ENCODE measurements at places on chromosomes 4 and X.

DNA sequence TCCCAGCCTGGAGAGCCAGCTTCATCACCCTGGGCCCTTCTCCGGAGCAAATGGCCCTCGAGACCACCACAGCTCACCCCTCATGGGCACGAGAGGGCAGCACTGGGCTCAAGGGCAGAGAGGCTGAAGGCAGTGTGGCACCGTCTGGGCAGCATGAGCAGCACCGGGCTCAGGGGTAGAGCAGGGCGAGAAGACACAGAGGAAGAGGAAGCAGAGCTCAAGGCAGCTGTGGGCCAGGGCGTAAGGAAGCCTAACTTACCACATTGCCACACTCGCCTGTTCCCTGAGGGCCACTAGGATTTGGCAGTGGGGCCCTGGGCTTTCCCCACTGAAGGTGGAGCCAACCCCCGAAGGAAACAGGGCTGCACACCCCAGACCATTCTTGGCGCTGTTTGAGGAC, 15.5 kb downstream of the ZNF185 start:
- no peak for DNase-seq

GRCh38 chr4:182619660-182620059, 297.5 kb downstream of the DCTD start:
- DNase-seq = no peak

GRCh38 chrX:121864561-121864960, 817.2 kb downstream of the GLUD2 start:
- no peak for DNase-seq

DNA sequence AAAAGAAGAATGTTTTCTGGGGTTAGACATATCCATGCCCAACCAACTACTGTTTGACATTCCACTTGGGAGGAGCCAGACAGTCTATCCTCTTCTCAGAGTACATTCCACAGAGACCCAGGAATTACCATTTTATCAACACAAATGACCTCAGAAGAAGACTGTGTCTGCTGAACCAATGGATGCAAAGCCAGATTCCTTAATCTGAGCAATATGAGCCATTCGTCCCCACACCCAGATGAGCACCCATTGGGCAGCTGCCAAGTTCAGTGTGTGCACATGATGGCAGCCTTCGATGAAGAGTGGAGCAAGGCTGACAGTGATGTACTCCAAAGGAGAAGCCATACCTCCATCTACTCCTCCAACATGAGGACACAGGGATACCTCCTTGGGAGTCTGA, 111.3 kb downstream of the ZNF674 start:
- DNase-seq = no peak

DNA sequence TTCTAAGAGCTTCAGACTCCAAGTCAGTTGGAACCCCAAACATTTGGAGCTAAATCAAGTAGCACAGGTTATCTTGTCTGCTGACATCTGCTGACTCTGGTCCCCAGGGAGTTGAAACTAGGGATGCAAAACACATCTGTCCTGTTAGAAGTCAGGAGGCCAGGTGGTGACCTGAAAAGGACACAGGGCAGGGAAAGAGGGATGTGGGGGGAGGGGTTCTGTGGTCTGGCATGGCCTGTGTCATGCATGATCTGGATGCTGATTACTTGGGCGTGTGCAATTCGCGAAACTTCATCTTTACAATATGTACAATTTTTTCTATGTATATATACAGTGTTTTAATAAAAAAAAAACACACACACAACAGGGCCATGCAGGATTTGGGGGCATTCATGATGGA, 55.3 kb downstream of the FHDC1 start:
- no peak for DNase-seq

DNA sequence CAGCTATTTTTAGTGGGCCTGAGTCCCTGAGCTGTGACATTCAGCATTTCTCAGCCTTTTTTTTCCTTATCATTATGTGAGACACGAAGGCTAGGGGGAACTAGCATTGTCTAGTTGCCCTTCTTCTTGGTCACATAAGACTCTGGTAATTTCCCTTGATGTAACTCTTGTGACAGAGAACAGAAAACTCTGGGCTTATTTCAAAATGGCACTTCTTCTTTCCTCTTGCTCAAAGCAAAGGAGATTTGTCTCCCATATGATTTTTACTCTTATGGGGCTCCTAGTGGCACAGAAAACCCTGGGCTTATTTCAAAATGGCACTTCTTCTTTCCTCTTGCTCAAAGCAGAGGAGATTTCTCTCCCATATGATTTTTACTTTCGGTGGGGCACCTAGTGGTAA, 14.7 kb downstream of the ATXN3L start:
- no peak for DNase-seq

- DNase-seq = no peak
These were observed 12.3 kb upstream of the DTHD1 start for GRCh38 chr4:36269101-36269500.

- DNase-seq = no peak
These were observed 62.5 kb downstream of the DCAF8L1 start for GRCh38 chrX:27918799-27919198.

GRCh38 chrX:118780911-118781310, 42.7 kb upstream of the ZCCHC12 start:
- no peak for DNase-seq

- no peak for DNase-seq
These were observed 186.6 kb downstream of the RPA4 start for GRCh38 chrX:97070346-97070745.

- no peak for DNase-seq
These were observed 39.2 kb downstream of the COPS4 start for GRCh38 chr4:83074086-83074704.

DNA sequence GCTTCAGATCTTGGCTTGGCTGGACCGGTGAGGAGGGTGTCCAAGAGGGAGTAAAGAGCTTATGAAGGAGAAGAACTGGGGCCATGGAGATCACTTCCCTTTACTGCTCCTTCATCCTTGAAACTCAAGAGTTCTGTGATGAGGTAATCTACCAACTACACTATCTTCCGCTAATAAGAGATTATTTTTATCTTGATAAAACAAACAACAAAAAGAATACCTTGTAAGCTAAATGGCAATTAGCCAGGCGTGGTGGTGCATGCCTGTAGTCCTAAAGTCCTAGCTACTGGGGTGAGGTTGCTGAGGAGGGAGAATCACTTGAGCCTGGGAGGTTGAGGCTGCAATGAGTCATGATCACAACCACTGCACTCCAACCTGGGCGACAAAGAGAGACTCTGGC, 47.4 kb downstream of the HAUS3 start:
- no peak for DNase-seq

- no peak for DNase-seq
These were observed 105.1 kb downstream of the ADRA2C start for GRCh38 chr4:3871181-3871852.

DNA sequence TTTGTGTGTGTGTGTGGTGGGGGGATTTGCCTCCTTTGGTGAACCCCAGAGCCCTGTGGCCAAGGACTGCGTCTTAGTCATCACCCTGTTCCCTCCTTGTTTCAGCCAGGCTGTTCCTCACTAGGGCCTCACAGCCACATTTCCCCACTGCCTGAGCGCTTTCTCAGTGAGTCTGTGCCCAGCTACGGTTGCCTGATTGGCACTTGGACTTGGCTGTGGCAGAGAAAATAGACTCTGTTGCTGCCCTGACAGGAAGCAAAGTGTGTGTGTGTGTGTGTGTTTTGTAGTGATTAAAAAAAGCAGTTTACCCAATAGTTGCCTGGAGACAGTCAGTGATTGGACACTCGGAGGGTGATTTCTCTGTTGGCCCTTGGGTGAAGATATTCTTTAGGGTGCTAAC, 113.0 kb downstream of the UCHL1 start:
- no peak for DNase-seq

- DNase-seq = no peak
These were observed 88.7 kb upstream of the TTC29 start for GRCh38 chr4:147034372-147034771.

DNA sequence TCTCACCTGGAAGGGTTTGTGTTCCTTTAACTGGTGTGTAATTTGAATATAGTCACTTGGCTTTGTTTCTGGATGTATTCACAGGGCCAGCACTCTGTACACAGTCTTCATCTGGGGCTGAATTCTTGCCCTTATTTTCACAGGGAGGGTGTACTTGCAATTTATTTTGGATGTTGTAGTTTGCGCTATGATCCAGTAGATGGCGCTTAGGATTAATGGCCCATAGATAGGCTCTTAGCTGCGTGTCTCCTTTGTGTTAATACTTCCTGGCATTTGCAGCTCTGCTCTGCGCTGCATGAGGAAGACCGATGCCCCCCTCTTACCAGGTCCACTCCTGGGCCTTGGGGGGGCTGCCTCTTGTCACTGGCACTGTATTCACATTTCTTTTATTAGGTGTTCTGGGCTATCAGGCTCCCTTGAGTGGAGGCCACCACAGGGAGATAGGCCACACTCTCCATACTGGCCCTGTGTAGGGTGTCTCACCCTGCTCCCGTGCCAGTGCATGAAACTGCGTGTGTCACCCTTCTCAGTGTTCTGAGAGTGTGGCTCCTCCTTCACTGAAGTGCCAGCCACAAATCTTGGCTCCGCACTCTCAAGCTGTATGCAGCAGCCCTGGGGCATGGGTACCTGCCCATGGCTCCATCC, 562.2 kb downstream of the ZIC3 start:
- no peak for DNase-seq

GRCh38 chrX:111779582-111779981, 96.4 kb upstream of the TRPC5OS start:
- DNase-seq = no peak

- no peak for DNase-seq
These were observed 48.4 kb upstream of the USP9X start for GRCh38 chrX:41036668-41037326.

- DNase-seq = no peak
These were observed 19.9 kb downstream of the DCHS2 start for GRCh38 chr4:154471526-154472331.

- DNase-seq = no peak
These were observed 1202.1 kb downstream of the ADGRL3 start for GRCh38 chr4:62402088-62402806.

- DNase-seq = no peak
These were observed 40.7 kb downstream of the KLHL8 start for GRCh38 chr4:87179751-87180150.

DNA sequence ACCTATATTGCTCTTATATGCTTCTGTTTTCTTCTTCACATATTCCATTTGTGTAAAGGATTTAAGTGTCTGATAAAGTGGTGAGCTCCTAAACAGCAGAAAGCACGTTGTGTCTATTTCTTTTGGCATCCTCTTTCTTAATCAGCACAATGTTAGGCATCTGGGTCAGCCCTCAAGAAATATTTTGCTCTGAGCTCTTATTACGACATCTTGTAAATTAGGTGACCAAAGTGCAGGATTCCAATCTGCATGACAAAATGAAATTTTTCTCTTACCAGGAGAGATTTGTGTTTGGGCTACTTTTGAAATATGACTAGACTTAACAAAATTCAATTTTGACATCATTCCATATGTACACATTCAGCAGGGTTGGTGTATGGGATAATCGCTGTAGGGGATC, 210.0 kb upstream of the IGFBP7 start:
- DNase-seq = no peak

DNA sequence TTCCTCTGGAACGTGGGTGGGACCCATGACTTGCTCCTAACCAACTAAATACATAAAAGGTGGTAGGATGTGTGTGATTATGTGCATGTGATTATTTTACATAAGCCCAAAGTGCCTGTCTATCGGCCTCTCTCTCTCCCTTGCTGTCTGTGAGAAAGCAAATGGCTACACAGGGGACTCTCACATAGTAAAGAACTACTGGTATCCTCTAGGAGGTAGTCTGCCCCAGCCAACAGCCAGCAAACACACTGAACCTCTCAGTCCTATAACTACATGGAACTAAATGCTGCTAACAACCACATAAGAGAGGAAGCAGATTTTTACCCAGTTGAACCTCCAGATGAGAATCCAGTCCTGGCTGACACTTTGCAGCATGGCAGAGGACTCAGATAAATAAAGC, 1249.4 kb downstream of the ADGRL3 start:
- DNase-seq = no peak

GRCh38 chrX:46165411-46165810, 379.8 kb downstream of the ZNF674 start:
- no peak for DNase-seq

DNA sequence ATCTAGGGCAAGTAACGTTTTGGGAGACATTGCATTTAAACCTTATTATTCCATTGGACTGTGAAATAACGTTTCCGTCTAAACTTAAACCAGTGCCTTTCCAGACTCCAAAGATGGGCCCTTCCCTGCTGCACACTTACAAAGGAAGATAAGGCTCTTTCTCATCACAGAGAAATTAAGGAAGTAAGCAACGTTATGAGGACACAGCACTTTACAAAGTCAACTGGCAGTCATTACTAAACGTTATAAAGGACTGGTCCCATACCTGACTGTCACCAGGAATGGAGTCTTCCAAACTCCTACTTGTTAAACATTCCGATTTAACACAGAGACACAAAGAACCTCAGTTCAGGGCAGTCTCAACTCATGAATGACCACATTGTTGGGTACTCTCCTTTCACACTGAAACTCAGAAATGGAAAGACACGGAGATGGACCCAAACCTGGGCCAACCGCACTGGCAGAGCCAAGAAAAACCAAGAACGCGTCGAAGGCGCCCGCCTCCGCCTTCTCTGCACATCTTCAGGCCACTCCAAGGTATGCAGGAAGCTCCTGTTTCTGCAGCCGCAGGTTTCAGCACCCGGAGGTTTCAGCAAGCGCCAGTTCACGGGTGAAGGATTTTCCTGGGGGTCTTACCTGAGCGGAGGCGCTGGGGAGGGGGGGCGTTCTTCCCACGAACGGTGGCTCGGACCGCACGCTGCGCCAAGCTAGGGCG, 670 bp downstream of the PAPSS1 start:
- no peak for DNase-seq

DNA sequence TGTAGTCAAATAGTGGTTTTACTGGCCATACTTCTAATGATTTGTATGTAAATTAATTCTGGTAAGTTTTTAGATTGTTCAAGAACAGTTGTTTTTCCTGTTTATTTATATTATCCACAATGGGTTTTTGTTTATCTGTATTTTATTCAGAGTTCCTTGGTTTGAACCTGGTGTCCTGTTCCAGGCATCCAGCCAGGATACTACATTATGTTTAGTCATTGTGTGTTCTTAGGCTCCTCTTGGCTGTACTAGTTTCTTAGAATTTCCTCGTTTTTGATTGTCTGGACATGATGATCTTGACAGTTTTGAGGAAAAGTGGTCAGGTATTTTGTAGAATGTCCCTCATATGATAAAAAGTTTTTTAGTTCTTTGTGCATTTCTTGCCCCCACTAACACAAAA, 7.8 kb downstream of the TIGD2 start:
- DNase-seq = no peak

DNA sequence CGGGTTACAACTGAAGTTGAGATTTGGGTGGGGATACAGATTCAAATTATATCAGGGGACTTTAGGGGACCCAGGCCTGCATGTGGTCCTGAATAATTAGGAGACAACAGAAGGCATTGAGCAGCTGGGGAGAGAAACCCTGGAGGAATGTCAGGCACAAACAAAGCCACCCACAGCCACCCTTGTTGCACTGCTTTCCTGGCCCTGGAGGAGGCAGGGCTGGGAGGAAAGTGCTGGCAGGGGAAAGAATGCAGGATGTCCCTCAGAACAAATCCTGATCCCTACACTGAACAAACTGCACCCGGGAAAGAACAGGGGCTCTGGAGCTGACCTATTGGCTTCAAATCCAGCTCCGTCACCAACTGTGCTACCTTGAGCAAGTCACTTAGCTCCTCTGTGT, 214.1 kb upstream of the ATP6AP2 start:
- DNase-seq = no peak

- DNase-seq = no peak
These were observed 7.9 kb downstream of the LEF1 start for GRCh38 chr4:108160741-108161352.

GRCh38 chr4:96504386-96504785, 664.5 kb downstream of the PDHA2 start:
- no peak for DNase-seq

Measured in stimulated activated CD4-positive, alpha-beta T cell treated with anti-CD3 and anti-CD28 coated beads, Interleukin-15, amount 100 ng/mL, for 1 hour (primary cell).